ENCODE measurements at places on chromosomes 2 and 18.

GRCh38 chr2:70142590-70143313 is 48.1 kb downstream of the C2orf42 start:
- peak; percentile 100 for DNase-seq

- DNase-seq, result no peak
Observed at GRCh38 chr2:202410092-202410491, 34.0 kb downstream of the BMPR2 start.

GRCh38 chr2:974054-974453 is 23.4 kb downstream of the SNTG2 start:
- DNase-seq, result no peak

DNA sequence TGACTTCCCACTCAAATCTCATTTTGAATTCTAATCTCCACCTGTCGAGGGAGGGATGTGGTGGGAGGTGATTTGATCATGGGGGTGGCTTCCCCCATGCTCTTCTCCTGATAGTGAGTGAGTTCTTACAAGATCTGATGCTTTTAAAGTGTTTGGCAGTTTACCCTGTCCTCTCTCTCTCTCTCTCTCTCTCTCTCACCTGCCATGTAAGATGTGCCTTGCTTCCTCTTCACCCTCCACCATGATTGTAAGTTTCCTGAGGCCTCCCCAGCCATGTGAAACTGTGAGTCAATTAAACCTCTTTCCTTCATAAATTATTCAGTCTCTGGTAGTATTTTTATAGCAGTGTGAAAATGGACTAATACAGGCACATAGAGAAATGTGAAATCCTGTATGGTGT is 7.0 kb upstream of the LDAH start:
- no peak for DNase-seq

DNA sequence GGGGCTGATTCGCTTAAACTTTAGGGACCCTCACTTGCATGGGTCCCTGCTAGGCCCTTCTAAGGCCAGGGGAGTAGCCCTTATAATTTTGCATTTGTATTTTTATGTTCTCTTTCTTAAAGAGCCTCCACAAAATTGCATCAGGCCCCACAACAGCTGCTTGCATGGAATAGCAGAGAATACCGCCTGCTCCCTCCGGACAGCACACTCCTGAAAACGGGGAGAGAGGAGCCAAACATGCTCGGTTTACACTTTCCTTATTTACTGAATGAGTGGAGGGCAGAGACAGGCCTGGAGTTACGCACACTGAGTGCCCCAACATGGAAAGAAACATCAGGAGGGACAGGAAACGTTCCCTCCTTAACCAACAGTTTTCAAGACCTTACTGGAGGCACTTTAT is 132.2 kb downstream of the ANTXR1 start:
- no peak for DNase-seq

- peak; percentile 32 for DNase-seq
Observed at GRCh38 chr2:164560181-164560792, 61.0 kb downstream of the GRB14 start.

All from LoVo (cell line).